Left renal pelvis (tissue), 4 donors: ENCODE measurements at places on chromosomes 7 and 10.

DNA sequence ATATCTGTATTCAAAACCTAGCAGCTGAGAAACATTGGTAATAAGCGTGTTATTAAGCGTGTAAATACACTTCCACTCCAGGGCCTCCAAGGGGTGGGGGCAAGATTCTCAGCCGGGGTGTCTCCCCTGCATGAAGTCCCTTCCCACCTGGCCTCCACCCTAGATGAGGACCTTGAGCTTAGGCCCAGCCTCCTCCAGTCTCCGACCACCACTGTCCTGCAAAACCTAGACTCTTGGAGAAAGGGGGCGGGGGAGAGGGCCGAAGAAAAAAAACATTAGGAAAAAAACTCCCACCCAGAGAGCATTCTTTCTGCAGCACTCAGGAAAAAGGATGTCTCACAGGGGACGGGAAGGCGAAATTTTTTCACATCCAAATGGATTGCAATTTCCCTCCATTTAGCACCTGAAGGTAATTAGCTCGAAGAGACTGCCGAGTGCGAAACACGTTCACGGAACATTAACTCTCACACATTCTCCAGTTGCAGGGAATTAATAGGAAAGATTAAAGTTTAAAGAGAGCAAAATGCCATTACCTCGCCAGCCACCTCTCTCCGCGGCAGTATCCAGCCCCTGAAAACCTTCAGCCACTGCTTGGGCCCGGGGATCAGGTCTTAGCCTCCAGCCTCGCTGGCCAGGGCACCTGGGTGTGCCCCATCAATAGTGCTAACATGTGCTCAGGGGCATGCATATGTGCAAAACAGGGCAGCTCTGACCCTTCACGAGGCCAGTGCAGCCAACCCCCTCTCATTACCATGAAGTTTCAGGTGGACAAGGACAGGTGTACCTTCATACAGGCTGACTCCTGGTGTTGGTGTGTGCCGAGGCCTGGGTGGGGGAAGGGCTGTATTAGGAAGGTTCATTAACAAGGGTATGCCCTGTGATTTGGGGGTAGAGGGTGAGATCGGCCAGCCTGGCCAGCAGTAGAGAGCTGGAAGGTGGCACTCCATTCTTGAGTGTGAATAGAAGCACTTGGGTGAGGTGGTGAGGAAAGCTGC is 77.2 kb downstream of the HIF1AN start:
- DNase-seq, result no peak

GRCh38 chr10:63237396-63237795 is 104.3 kb downstream of the NRBF2 start:
- no peak for DNase-seq

- DNase-seq, result no peak
Observed at GRCh38 chr7:68394131-68394530, 1204.1 kb upstream of the AUTS2 start.

DNA sequence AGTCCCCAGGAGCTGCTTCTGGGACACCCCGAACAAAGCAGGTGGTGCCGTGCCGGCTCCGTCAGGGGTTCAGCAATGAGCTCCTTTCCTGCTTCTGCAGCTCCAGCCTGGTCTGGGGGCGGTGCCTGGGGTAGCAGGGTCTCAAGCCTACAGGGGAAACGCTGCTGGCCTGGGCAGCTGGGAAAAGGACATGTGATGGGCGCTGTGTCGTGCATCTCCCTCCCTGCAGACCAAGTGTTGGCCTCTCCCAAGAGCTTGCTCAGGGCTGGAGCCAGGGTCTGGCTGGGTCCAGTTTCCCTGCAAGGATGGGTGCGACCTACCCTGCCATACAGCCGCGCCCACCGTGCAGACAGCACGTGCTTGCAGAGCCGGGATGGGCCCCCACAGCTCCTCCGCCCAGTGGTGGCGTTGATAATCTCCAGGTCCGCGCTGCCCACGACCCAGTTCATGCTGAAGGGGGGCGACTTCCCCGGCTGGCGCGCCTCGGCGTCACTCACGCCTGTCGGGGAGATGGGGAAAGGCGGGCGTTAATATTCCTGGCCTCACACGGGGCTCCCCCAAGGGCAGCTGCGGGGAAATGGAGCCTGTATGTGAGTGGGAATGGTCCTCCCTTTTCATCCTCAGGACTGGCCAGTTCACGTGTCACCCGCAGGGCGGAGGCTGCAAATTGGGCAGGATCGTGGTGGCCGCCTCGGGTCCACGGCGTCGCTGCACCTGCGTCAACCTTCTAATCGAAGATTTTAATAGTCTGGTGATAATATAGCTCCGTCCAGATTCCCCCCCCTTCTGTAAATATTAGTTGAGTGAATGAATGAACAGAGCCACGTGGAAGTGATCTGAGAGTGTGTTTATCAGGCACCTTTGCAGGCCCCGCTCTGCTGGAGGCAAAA is 128.6 kb downstream of the WDR37 start:
- DNase-seq, result no peak

GRCh38 chr10:100709146-100710082 is 36.0 kb upstream of the PAX2 start:
- no peak for DNase-seq
